ENCODE measurements at places on chromosomes 6 and 20.
A peak's percentile ranks its signal among the peaks of the same experiment; 100 is the strongest.

GRCh38 chr20:20130399-20130798 is 78.1 kb downstream of the CFAP61 start:
- DNase-seq, result no peak

GRCh38 chr6:144327081-144327480 is 41.9 kb downstream of the UTRN start:
- no peak for DNase-seq

DNA sequence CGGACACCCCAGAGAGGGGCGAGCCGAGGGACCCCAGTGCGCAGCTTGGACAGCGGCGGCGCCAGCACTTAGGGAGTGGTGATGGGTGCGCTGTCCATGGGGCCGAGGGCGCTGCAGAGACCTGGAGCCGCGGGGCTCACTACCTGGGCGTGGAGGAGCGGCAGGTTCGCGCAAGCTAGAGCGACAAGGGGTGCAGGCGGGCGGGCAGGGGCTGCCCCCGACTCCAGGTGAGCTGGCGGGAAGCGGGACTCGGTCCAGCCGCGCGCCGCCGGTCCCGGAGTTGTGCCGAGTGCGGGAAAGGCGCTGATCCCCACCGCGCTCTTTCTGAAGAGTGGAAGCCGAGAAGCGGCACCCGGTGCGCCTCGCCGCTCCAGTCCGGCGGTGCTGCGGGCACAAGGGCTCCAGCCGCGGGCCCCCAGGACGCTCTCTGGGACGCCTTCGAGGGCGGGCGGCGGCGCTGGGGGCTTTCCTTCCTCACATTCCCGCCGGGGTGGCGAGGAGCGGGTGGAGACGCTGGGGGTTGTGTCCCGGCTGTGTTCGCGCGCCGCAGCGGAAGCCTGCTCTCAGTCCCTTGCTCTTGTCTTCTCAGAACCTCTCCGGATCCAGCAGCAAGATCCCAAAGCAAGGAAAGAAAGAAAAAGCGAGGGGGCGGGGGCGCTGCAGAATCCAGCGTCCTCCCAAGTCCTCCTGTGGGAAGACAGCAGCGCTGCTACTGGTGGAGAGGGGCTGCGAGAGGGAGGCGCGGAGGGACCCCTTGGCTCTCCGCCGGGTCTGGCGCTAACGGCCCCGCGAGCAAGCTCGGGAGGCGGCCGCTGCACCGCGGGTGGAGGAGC is at the start of gene B3GAT2:
Gene B3GAT2, minus strand, starts transcription at position 610 of the 833 bp plus-strand sequence. CDS start 631 bp downstream, outside the sequence.
- DNase-seq, result peak; percentile 73

DNA sequence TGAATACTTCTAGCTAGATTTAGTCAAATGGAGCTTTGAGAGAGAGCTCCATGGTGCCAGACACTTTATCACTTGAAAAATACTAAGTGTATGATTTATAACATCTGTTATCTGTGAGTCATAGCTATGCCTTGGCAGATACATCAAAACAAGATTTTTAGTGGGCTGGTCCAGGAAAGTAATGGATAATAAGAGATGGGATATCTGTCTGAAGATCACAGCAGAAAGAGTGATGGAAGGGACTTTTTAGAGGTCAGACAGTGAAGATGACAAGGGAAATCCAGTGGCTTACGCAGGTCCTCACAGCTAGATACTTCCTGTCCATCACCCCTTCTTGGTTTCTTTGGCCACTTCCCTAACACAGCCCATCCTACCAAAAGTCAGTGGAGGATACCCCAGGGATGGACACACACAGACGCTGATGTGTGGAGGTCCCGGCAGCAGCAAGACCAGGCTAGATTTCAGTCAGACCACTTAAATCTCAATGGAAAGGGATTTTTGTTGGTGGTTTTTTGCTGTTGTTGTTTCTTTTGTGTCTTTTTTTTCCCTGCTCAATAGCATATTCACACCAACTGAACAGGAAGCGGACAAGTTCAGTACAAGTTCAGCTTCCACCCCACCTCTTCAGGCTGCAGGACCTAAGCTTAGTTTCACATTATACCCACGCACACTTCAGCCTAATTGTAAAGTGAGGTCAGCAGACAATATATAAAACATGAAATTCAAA is 209.3 kb downstream of the ALDH8A1 start:
- no peak for DNase-seq

DNA sequence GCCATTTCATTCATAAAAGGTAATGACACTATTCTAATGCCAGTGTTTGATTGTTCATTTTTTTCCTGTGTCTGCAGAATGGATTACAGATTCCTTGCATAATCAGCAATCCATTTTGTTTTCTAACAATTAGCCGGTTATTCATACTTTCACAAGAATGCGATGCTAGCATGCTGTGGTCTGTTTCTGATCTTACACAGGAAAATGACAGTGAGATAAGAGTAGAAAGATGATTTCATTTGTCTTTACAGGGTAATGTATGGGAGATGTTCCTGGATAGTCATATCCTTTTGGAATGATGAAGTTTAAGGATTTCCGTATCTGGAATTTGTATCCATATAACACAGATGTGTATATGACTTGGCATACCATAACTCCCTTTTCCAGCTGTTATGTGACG is 207.3 kb downstream of the FARS2 start:
- DNase-seq, result no peak

DNA sequence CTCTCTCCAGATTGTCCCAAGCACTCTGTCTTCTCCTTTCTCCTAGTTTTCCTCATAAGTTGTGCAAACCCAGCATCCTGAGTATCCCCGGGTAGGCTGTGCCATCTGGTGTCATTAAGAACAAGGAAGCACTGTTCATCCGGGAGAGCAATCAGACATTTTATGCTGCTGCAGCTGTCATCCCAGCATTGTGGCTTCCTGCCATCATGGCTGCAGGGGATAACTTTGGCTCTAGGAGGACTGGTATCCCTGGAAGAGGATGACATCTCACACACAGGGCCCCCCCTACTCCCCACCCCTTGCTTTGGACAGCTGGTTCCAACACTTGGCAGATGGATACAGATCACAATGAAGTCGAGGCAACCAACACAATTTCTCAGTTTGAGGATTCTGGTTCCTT is 1195.1 kb upstream of the MAP3K7 start:
- no peak for DNase-seq

DNA sequence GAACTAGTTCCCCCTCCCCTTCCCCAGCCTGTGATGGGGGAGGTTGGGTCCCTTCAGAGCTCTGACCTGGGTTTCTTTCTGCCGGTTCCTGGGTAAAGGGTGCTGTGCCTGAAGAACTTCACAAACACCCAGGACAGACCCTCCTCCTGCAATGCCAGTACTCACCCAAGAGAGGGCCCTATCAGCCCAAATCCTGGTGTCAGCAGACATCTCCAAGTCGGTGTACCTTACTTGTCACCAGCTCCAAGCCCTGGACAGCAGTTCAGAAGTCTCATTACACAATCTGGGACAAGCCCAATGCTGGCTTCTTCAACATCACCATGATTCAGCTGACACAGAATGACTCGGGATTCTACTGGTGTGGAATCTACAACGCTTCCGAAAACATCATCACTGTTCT is 467 bp downstream of the TREML4 start:
- DNase-seq, result peak; percentile 43

GRCh38 chr20:22562620-22563019 is 21.8 kb downstream of the FOXA2 start:
- no peak for DNase-seq

- DNase-seq, result no peak
Observed at GRCh38 chr6:12950976-12951375, 234.4 kb downstream of the PHACTR1 start.

DNA sequence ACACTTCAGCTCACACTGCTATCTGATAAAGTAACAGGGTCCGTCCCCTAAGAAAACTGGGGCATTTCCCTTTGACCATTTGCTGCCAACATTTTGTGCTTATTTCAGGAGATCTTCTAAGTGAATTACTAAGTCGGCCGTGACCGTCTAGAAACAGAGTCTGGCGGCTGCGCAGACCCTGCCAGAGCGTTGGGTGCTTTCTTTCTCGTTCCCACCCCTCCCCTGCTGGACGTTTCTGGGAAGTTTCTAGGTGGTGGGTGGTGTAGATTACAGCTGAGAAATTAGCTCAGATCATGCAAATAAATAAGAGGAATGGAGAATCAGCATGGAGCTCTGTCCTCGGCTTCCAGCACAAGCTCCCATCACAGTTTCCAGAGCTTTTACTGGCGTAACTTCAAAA is 128.1 kb downstream of the MYLK4 start:
- DNase-seq, result no peak

DNA sequence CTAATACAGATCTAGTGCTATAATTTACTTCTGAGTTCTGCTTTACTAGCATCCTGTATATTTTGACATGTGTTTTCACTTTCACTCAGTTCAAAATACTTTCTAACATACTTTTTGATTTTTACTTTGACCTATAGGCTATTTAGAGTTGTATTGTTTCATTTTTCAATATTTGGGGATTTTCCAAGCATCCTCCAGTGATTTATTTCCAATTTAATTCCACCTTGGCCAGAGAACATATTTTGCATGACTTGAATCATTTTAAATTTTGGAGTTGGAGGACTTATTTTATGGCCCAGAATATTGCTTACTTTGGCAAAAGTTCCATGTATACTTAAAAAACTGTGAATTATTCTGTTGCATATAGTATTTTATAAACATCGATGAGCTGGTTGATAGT is 1215.6 kb upstream of the MAP3K7 start:
- no peak for DNase-seq

DNA sequence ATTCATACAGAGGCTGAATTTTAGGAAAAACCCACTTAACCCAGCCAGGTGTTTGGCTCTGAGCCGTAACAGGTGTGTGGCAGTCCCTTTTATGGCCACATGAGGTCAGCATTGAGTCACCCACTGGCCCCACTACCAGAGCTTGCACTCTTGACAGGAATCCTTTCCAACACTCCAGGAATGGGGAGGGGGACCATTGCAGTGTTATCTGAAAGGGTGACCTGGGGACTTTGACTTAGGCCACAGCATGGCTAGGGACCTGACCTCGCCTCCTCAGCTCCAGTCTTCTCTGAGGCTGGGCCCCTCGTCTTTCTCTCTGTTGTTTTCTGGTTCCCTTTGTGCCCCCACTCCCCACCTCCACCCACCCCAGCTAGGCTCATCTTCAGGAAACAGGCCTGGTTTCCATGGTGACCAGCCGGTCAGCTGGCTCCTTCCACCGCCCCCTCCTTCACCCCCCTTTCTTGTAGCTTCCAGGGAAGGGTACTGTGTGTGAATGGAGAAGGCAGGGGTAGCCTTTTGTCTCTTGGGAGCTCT is 2.1 kb upstream of the TMEM151B start:
- DNase-seq, result peak; percentile 82

DNA sequence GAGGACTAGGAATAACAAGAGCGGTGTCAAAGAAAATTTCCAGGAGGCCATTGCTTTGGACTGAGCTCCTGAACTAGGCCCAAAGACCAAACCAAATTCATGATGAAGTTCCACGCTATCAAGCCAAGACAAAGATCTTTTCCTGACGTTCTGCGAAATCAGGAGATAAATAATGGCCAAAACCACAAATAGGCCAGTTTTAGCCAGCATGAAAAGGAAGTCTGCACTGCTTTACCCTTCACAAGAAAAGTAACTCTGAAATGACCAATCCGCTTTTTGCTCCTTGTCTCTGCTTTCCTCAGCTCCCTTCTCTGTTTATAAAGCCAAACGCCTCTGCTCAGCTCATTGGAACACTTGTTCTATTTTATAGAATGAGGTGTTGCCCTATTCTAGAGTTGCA is 6.7 kb downstream of the NCOA5 start:
- no peak for DNase-seq

DNA sequence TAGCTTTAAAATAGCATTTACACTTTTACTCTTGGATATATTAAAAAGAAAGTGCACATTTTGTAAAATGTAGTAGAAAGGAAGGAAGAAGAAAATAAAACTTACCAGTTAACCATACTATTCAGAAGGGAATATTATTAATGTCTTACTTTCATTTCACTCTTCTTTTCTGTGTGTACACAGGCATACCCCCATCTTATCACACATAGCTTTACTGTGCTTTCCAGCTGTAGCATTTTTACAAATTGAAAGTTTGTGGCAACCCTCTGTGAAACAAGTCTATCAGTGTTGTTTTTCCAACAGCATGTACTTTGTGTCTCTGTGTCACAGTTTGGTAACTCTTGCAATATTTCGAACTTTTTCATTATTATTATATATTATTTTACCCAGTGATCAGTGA is 314.5 kb downstream of the UTRN start:
- DNase-seq, result no peak

- DNase-seq, result no peak
Observed at GRCh38 chr6:142008016-142008735, 124.5 kb upstream of the GJE1 start.

DNA sequence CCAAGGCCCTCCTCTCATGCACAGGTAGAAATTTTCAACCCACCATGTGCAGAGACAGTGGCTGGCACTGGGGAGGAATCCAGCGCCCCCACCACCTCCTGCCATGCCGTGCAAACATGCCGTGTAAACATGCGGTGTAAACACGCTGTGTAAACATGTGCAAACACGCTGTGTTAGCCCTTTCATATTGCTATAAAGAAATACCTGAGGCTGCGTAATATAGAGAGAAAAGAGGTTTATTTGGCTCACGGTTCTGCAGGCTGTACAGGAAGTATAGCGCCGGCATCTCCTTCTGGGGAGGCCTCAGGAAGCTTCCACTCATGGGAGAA is 218.3 kb downstream of the TAF4 start:
- DNase-seq, result no peak

- DNase-seq, result no peak
Observed at GRCh38 chr6:14948586-14949245, 297.2 kb upstream of the JARID2 start.

DNA sequence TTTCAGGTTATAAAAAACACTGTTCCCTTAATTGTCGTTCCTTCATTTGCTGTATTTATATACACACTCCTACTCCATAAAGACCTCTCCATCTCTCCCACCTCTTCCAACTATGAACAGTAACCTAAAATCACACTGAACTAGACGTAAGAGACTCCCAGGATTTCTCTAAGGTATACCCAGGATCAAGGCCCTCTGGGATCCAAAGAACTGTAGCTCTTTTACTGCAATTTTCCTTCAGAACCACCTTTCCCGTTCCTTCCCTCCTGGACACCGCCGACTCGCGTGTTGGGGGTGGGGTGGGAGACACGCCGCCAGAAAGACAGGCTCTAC is 680 bp downstream of the LATS1 start:
- DNase-seq, result no peak

DNA sequence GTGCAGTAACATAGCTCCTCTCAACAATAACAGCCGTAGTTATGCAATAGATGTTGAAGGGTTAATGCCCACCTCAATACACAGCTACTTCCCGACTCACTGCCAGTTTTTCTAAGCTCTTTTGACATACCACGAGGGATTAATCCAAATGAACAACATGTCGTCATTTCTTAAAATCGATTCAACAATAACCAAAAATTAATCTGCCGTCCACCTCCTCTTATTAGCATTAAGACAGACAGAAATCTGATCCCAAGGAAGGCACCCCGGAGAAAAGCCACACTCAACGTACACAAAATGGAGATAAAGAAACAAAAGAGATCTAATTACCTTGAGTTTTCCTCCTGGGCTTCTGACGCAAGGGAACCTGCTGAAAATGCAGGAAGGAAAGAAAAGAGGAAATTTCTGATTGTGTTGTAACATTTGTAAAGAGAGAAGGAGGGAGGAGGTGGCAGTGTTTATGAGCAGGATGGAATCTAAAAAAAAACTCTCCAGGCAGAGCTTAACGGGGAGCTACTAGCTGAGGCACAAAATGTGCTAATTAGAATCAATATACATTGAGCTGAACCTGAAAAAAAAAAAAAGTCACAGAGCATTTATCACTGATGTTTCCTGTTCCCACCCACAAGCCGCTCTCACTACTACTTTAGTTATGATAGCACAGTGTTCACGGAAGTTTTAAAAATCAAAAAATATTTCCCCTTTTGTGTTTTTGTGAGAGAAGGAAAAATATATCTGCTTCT is 109.3 kb downstream of the IPCEF1 start:
- no peak for DNase-seq

- no peak for DNase-seq
Observed at GRCh38 chr6:112383191-112383590, 36.1 kb downstream of the RFPL4B start.

GRCh38 chr6:110635096-110635495 is 158.7 kb upstream of the SLC22A16 start:
- DNase-seq, result no peak
